Muscle of back (tissue), 13 donors: ENCODE measurements at places on chromosomes 7 and 10.

DNA sequence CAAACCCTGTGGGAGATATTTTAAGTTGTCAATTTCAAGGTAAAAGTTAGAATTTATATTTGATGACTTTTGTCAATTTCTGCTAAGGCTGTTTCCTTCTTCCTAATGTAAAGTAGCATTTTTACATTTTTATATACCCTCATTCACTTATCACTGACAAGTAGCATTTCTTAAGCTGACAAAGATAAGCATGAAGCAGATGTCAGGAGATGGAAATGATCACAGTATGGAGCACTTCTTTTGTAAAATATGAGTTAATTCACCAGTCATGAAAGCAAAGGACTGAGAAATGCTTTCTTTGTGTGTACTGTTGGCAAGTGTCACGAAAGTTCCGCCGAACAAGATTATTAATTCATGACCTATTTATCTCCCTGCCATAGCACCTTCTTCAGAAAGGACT, 503.9 kb downstream of the DNAJB9 start:
- no peak for DNase-seq

GRCh38 chr7:159231017-159231416, 86.3 kb upstream of the VIPR2 start:
- no peak for DNase-seq

DNA sequence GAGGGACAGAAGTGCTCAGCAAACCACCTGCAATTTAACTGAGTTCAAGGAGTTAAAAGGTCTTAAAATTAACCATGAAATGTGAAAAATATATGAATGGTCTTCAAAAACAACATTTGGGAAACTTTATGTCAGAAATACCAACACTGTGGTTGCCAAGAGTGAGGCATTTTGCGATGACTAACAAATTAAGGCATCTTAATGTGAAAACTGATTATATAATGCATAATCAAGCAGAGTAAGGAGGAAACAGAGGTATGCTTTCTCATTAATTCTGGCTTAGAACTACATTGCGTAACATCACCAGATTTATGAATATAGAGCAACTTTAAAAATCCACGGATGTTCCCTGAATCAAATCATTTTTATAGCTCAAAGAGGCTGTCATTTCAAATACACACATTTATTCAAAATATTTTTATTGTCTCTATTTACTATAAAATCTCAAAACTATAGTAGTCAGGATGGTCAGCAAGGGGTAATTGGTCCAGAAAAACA, 335.5 kb downstream of the LRRTM3 start:
- no peak for DNase-seq

DNA sequence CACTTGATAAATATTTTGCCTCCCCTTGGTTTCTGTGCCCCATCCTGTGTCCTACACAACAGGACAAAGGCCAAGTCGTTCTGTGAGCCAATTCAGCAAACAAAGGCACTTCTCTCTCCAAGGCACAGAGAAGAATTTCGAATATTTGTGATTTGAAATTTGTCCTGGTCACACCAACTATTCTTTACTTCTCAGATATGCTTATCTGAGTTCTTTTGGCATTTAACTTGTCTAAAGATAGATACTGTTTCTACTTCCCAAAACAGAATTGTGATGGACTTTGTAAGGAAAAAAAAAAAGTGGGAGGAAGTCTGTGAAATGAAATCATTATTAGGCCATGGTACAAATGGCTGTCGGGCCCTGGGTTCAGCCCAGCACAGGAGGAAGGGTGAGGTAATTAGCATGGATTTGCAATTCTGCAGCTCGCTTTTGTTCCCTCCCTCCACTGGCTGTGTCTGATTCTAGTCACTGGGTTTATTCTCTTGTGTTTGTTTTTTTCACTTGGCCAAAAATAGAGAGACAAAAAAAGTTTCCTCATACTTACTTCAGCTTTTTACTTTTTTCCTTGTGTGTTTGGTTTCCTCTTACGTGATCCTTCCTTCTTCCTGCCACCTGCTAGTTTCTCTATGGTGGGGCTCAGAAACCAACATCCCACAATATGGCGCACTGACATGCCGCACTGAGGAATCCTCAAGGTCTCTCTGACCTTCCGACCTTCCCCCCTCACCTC, 108.2 kb upstream of the MKLN1 start:
- peak; percentile 32 for DNase-seq

DNA sequence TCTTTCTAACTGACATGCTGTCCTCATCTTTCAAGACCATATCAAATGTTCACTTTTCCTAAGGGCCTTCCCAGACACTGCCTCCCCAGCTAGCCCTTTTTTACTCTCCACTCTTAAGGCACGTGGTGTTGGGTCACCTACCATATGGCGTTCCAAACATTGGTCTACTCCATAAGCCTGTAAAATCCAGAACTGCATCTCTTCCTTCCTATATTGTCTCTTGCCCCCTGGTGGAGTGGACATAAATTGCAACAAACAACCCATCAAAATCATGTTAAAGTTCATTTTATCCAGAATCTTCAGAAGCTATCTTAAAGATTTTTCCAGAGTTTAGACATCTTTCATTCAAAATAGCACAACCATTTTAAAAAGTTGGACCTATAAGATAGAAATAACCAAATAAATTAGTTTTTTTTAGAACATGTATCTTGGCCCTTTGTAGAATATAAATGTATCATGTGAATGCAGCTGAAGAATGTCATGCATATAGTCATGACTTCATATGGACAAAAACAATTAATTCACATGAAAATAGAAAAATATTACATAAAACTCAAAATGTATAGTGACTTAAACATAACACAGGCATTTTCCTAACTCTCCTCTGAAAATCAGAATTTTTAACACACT, 180.6 kb upstream of the CHRM2 start:
- no peak for DNase-seq

DNA sequence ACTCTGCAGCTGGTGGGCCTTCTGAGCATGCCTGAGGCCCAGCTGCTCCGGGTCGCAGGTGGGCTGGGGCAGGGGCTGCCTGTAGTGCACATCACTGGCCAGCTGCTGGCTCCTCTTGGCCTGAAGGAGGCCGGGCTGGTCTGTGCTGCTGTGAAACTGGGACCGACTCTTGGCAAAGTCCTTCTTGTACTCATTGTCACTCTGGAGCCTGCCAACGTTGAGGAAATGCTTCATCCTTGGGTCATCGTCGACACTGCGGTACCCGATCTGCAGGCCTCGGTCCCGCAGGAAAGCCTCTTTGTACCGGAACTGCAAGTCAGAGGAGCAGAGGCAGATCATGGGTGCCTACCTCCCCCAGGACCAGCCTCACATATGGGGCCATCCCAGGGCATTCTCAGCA, 37.7 kb downstream of the HABP2 start:
- peak; percentile 19 for DNase-seq

DNA sequence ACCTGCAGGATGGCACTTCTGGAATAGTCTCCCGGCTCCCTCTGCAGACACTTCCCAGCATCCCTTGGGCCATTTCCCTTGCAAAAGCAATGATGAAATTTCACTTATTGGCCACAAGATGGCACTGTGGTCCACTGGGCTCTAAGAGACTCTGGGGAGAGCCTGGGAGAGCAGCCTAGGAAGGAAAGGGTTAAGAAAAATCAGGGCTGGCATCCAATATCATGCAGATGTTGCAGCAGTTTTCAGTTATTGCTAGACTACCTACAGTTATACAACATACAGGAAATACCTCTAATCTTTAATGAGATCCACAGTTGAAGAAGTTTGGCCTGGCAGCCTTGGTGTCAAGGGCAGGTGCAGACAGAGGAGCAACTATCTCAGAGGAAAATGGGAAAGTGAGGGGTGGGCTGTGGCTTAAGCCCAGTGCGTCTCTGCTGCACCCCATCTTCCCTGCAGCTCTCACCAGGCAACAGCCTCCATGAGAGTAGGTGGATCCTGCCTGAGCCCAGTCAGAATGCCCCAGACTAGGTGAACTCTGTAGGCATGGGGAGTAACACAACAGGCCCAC, 100.2 kb upstream of the PRSS58 start:
- peak; percentile 70 for DNase-seq
